ENCODE measurements at places on chromosomes 7 and 10. TPM values are rescaled to one million over a fixed set of nuclear protein-coding genes. Genes with fewer than 3 reads are reported as not detected.

GRCh38 chr7:84674236-84674913 lies 479.8 kb upstream of the SEMA3A start:
- no peak for DNase-seq

BMPR1A gene
- 89.7 TPM for total RNA-seq

TCAF2 gene
- total RNA-seq, result 0.10 TPM

PAX2 gene
- total RNA-seq, result not detected
